ENCODE measurements at places on chromosomes 16 and 17.

- DNase-seq, result no peak
Measured at GRCh38 chr17:8459107-8459506, 23.4 kb downstream of the NDEL1 start.

DNA sequence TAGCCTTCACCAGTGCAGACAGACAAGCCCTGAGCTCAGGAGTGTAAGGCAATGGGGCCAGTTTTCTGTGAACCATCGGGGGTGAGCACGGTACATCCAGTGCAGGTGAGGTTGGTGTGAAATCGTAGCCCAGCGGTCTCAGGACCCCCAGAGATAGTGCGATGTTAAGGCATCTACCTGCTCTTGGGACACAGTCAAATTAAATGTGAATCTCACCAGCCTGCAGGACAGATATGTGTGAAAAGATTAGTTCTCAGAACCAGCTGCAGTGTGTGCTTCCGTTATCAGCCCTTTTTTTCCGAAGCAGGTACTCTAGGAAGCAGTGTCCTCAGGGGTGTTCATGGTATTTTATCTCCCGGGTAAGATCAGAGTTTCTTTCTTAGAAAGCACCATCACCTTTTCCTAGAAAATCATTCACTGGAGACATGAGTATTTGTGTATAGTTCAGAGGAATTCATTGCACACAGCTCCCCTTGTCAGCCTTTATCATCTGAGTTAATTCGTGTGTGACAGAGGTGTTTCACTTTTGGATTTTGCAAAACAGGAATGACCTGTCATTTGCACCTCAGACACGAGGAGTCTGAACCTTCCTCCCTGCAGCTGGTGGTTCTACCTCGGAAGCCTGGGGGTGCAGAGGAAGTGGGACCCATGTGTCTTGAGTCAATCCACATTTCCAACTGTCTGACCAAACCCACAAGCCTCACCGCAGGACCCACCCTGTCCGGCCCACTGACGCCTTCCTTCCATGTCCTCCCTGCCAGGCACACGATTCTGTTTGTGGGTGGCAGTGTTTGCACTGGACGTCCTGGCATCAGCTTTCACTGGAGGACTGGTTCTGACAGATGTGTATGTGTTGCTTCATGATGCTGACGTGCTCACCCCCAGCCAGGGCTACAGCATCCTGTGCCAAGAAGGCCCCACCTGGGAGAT is 107.8 kb downstream of the CLEC16A start:
- DNase-seq, result peak; percentile 12

DNA sequence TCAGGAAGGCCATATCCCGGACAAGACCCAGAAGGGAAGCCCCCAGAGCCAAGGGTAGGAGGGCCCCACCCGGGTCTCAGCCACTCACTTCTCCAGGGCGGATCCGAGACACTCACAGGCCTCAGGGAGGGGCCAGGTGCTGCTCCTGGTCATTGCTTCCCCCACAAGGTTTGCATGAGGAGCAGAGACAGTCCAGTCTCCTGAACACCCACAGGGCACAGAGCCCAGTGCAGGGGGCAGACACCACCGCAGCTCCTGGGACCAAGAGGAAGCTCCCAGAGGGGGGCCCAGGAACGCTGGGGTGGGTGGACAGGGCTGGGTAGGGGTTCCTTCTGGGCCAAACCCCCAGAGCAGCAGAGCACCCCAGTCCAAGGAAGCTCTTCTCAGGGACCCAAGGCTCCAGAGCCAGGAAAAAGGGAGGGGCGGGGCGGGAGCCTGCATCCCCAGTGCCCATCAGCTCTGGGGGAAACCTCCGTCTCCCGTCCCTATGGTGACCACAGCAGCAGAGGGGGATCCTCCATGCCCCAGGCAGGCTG is 709 bp upstream of the MRPL28 start:
- no peak for DNase-seq

DNA sequence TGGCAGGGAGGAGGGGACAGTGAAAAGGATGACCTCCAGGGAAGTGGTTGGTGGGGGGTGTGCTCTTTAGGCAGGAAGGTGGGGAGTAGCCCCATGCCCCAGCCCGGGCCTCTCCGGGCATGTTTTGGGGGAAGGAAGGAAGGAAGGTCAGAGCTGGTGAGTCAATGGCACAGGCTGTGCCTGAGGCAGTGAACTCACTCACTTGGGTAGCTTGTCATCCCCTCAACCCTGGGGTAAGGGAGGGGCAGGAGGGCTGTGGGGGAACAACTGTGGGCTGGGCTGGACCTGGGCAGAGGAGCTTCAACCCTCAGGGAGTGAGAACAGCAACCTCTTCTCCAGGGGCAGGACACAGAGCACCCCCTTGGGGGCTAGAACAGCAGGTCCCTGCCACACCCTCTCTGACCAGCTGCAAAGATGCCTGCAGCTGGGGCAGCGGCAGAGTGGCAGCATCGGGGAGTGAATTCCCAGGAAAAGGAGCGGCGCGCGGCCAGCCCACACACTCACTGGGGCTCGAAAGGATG is 6.3 kb downstream of the CSF3 start:
- DNase-seq, result no peak

DNA sequence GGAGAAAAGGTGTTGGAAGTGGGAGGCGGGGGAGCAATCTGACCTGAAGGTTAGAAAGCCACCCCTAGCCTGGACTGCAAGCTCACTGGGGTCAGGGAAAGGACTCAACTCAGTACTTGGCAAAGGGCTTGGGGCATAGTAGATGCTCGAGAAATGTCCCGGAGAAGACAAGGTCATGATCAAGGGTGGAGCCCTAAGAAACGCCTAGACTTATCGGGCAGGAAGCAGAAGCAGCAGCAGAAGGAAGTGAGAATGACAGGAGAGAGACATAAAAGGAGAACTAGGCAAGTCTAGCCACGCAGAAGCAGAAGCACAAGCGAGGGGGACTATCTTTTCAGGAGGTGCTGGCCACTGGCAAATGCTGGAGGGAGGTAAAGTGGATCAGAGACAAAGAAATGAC is 10.2 kb downstream of the COTL1 start:
- no peak for DNase-seq

- DNase-seq, result no peak
Measured at GRCh38 chr17:20920815-20921199, 122.0 kb downstream of the USP22 start.
